GM04504 (cell line): ENCODE measurements at places on chromosomes 6 and 20.

GRCh38 chr6:13338038-13338437 is 9.7 kb upstream of the TBC1D7 start:
- DNase-seq: no peak

GRCh38 chr20:47741669-47742608 is 43.3 kb downstream of the SULF2 start:
- no peak for DNase-seq

GRCh38 chr6:116287689-116288282 is 8.1 kb upstream of the TSPYL1 start:
- no peak for DNase-seq

DNA sequence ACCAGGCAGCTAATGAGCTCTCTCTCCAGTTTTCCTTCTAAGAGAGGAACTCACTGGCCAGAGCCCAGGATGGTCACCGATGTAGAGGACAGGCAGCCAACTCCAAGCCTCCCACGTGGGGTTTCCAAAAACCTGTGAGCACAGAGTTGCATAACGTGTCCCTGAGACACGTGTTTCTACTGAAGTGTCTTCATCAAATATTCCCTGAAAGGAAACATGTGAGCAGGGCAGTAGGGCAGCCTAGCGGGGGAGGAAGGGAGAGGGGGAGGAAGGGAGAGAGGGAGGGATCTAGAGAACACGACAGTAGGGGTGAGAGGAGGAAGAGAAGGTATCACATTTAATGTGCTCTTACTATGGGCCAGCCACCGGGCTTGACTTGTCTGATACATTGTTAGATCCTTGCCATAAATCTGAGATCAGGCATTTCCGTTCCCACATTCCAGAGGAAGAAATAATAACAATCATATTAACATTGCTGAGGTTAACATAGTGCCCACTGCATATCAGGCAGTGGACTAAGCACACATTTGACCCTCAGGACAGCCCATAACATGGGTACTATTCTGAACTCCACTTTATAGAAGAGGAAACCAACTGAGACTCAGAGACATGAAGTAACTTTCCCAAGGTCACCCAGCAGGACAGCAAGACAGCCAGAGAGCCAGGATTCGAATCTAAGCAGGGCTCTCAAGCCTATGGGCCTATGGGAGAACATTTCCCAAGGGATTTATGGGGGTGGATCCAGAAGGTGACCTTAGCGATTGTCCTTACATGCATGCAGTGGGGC is 4.5 kb upstream of the SYS1 start:
- peak; percentile 79 for DNase-seq

DNA sequence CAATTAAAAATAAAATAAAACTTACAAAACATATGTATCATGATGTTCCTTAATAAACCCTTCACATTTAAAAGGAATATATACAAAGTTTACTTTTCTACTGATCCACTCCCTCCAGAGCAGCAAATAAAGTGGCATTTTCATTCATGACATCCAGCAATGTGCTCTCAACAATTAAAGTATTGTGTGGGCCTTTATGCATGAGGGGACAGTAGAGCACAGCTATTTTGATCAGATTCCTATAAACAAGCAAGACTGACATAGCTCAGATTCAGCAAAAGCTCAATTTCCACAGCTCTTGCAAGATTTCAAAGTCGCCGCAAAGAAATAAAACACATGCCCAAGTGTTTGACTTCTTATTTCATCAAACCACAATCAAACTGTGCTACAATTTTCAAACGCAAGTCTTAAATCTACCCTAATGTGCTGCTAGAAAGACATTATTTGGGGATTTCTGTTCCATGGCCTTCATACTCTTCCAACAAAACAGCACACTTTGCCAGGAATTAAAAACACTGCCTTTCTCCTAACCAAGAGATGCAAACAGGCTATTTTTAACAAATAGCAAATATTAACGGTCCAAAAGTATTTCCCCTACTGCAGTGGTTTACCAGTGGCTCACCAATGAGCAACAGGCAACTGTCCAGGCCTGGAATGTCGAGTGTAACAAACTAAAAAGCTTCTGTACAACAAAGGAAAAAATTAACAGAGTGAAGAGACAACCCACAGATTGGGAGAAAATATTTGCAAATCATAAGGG is 52.3 kb downstream of the MBOAT1 start:
- no peak for DNase-seq

- no peak for DNase-seq
Observed at GRCh38 chr6:37487591-37488380, 11.9 kb downstream of the CCDC167 start.

DNA sequence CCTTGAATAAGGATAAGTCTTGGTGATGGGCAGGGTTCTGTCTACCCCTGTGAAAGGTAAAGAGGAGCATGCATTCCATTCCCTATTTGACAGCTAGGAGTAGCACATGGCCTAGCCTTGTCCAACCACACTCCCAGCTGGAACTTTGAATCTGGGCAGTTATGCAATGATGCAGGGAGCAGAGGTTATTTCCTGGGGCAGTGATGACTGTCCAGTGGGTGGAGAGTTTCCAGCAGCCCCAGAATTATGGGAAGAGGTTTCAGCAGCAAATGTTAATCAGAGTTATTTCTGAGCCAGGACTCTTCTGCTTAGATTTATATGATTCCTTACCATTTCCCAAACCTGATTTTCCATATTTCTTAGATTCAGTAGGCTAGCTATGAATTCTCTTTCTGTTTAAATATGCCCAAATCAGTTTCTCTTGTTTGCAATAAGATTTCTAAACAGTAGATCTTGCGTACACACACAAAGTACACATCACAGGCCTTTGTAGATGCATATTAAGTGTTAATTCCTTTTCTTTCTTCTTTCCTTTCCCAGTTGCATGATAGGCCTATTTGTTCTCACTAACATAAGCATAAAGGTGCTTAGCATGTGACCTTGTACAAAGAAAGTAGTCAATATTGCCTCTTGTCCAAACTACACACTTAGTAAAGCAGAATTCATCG is 17.3 kb upstream of the TXLNB start:
- DNase-seq: no peak

- no peak for DNase-seq
Observed at GRCh38 chr20:54019585-54019984, 50.8 kb downstream of the BCAS1 start.

DNA sequence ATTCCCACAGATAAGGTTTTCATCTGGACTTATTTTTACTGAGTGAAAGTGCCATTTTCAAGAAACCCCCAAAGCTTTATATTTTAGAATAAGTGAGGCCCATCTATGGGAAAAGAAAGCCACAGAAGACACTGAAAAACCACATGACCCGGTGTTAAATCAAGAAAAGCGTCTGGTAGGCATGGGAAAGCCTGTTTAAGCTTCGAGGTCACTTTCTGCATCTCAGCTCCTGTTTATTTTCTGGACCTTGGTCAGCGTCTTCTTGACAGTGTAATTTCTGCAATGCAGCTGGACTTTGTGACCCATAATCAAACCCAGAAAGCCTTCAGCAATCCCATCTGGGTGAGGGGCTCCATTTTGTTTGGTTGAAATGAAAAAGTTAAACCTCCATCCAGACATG is 59.6 kb upstream of the NEDD9 start:
- no peak for DNase-seq

GRCh38 chr6:37587866-37588734 is 88.4 kb upstream of the CCDC167 start:
- DNase-seq: no peak

DNA sequence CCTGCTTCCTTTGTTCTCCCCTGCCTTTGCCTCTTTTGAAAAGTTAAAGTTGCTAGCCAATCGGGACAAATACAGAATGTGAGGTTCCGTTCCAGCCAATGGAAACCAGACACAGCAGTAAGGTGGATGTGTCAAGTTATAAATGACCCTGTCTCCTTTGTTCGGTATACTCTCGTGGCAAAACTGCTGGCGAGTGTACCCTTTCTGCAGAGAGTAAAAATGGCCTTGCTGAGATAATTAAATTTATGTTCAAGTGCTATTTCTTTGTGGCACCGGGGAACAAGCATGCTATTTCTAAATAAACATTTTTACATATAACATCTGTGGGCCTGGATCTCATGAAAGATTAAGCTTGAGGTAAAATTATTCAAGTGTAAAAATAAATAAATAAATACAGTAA is 50.2 kb downstream of the RARS2 start:
- no peak for DNase-seq
